Hematopoietic multipotent progenitor cell treated with erythropoietin and hydrocortisone succinate and interleukin-3 and kit ligand, for 17 days (in vitro differentiated cells): ENCODE measurements at places on chromosomes 5 and 9.

DNA sequence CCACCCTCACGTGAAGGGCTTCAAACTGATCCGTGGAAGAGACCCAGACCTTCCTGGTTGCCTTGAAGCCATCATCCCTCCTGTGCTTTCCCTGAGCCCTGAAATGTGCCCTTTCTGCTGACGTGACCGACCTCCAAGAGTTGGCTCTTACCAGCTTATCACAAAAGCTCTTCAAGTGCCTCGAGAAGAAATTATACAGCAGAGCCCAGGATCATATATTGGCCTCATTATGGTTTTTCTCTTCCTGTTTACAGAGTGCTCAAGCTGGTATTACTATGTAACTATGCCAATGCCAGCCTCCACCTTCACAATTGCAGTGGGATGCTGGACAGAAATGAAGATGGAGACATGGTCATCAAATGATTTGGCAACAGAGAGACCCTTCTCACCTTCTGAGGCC is 66.0 kb downstream of the AOPEP start:
- no peak for DNase-seq

DNA sequence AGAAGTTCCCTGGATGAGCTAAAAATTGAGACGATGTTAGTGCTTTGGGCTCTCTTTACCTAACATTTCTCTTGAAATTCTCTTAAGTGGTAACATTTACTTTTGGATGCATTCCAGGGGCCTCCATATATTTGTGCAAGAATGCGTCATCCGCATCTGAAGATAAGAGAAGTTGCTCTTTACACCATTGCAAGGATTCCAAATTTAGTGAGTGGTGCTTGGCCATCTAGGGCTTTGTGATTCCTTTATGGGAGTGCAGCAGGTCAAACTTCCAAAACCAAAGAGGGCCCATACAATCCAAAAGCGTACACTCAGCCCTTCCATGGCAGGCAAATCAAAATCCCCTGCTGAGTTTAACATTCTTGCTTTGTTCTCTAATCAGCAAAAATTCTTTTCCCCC is 102.0 kb upstream of the DMAC1 start:
- no peak for DNase-seq

GRCh38 chr5:36575361-36575781 is 31.0 kb upstream of the SLC1A3 start:
- DNase-seq = no peak

- DNase-seq = no peak
Observed at GRCh38 chr5:406041-406440, 36.9 kb upstream of the EXOC3 start.

DNA sequence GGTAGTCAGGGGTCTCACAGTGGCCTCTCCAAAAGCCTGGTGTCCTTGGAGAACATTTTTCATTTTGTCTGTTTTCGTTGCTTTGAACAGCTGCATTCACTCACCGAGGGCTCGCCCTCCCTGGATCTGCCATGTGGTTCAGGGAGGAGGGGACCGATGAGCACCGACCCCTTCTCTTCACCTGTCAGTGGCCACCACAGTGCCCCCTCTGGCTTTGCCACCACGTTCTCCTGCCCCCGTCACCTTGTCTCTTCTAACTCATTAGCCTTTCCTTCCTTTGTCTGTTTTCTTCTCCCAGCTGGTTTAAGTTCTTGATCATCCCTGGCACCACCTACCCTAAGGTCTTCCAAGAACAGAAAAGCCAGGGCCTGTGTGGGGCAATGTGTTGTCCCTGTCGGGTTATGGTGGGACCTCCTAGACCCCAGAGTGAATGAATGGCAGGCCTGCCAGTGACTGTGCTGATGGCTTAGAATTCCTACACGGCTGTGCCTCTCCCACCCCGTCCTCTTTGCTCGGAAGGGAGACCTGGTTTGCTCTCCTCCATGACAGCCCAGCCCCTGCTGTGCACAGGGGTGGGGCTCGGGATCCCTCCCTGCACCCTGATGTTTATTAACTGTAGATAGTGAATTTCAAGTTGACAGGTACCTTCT is 90.0 kb downstream of the ANKRD33B start:
- no peak for DNase-seq

DNA sequence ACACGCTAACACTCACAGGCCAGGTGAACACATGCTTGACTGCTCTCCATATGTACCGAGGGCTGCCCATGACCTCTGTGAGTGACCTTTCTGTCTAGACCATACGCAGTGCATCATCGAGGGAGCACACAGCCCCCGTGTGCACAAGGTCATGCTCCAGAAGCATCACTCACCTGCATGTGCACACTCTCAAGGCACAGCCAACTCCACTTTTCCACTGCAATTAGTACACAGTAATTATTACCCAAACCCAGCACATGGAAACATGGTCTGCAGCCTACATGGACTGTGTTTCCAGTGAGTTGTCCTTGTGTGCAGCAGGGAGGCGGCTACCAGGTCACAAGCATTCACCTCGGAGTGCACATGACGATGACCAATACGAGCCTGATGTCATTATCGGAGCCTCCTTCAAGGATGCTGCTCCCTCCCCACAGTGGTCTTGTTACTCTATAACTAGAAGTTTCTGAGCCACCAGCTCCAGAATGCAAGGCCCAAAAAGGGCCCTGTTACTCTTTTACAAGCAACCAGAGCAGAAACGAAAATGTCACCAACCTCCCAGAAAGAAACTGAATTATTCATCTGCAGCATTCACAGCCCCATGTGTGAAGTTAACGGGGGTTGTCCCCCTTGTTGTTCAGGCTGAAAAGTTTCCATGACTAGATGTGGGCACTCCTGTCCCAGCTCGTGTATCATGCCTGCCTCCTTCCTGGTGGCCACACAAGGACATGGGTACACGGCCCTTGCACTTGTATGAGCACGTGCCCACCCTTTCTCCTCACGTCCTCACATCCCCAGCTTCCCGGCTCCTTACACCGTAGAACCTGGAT is 31.2 kb downstream of the SEMA4D start:
- DNase-seq = no peak

GRCh38 chr5:57831932-57832331 is 349.3 kb upstream of the ACTBL2 start:
- no peak for DNase-seq

DNA sequence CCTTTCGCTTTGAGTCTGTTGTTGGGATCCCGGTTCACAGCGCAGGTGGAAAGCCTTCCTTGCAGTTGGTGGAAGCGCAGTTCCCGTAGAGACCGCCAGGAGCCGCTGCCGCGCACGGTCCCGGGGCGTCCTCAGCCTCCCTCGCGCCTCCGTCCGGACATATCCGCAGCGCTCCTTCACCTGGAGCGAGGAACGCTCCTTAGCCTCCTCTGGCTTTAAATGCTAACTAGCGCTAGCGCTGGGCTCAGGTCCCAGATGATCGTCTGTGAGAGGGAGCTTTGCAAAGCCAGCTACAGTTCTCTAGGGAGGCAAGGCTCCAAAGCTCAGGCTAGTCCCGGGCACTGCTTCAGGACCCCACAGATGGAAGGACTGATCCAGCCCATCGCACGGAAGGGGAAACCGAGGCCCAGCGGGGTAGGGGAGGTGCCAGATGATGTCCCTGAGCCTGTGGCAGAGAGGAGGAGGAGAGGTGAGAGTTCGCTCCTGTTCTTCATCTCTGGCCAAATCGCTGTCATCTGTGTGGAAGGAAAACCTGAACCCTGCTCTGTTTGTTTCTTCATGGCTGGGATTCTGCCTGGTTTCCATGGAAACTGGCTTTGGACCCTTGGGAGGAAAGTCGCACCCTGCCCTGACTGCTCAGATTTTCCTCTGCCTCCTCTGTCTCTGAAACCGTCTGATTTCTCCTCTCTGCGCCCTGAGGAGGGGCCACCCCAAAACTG is 31.4 kb downstream of the COL15A1 start:
- DNase-seq = peak; percentile 62

GRCh38 chr9:135816651-135816970 is 90.7 kb downstream of the CAMSAP1 start:
- DNase-seq = no peak

- DNase-seq = no peak
Observed at GRCh38 chr9:106726070-106726815, 136.7 kb upstream of the ZNF462 start.

DNA sequence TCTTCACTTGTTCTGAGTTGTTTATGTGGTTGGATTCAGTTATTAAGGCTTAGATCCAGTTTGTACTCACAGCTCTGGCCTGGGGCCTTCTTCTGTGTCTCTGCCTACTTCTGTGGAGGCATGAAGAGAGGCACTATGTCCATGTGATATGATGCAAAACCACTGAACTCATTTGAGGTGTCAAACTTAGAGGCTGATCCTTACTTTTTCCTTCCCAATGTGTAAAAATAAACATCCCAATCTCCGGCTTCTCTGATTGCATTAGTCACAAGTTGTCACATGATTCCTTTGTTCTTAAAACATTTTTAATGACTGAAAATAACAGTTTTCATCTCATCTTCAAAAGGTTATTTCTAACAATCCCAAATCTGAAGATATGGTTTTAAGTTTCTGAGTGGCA is 276.0 kb upstream of the RGMB start:
- no peak for DNase-seq

- no peak for DNase-seq
Observed at GRCh38 chr9:33375238-33375840, 27.0 kb downstream of the AQP7 start.

DNA sequence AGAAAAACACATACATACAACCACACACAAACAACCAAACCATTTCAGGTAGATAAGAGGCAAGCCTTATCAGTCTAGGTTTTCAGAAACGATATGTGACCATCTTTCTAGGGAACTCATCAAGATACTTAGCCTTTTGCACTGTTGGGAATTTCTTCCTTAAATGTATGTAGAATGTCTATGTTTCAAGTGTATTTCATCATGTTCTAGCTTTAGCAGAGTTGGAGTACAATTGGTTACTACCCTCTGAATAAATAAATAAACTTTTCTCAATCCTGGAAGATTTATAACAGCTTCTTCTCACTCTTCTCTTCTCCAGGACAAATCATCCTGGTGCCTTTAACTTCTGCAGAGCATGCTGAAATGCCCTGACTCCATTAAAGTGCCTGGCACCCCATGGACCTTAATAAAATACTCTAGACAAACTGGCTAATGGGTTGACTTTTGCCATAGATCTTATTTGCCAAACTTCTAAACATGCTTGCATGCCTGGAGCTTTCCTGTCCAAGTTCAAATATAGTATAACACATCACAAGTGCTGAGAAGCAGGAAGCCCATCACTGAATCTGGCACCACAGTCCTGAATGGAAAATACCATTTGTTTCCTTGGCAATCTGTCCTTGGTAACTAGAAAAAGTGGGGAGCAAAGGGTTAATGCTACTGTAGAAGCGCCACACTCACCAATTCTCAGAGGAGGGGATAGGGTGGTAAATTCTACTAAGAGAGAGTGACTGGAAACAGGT is 33.1 kb upstream of the ZNF462 start:
- DNase-seq = no peak

- no peak for DNase-seq
Observed at GRCh38 chr5:158301186-158301585, 442.2 kb upstream of the CLINT1 start.
